ENCODE measurements at places on chromosomes 12 and 14.

GRCh38 chr12:113058553-113058952 is 2.0 kb downstream of the DTX1 start:
- no peak for DNase-seq

- DNase-seq, result peak; percentile 65
Measured at GRCh38 chr14:77141214-77142004, at the start of gene ZDHHC22. Gene ZDHHC22, minus strand, starts transcription at chr14:77141791. Its CDS starts 2,053 bp downstream, at chr14:77139738.

DNA sequence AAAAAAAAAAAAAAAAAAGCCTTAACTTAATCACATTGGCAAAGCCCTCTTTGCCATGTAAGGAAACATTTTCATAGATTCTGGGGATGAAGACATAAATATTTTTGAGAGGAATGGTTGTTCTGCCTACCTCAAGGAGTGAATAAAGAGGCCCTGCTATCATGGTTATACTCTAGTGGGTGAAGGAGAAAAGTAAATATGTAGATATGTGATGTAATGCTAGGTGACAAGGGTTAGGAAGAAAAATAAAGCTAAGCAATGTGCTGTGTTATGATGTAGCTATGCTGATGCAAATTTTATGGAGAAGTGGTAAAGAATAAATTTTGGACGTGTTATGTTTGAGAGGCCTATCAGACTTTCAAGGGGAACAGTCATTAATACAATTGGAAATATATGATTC is 80.1 kb upstream of the DUSP6 start:
- DNase-seq, result no peak

DNA sequence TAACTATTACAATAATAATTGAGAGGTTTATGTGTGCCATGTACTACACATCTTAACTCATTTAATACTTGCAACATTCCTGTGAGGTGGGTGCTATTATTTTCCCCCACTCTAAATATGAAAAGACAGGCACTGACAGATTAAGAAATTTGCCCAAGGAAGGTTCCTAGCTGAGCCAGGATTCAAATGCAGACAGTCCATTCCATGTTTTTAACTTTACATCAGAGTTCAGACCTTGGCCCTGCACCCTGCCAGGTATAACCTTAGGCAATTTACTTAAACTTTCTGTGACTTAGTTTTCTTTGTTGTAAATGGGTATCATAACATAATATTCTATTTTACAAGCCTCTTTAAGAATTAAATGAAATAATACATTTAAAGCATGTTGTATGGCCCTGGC is 26.6 kb downstream of the RDH12 start:
- no peak for DNase-seq

DNA sequence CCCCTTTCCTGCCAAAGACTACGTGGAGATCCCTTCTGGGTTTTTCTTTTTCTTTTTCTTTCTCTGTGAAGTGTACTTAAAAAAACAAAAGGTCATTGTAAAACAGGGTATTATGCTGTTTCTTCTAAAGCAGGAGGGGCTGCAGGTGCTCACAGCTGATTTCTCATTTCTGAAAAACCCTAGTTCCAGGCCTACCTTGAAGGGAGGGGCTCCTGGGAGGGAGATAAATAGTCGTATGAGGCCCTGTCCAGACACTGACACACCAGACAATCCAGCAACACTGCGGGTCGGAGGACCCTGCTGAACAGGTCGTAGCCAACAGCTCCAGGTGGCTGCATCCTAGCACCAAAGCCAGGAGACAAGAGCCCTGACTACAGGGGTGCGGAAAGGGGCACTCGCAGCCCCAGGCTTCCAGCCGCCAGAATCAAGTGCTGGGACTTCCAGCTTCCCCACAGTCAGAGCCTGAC is 41.1 kb downstream of the PSMA6 start:
- DNase-seq, result no peak

GRCh38 chr12:97394657-97395056 is 67.9 kb upstream of the RMST start:
- DNase-seq, result no peak

DNA sequence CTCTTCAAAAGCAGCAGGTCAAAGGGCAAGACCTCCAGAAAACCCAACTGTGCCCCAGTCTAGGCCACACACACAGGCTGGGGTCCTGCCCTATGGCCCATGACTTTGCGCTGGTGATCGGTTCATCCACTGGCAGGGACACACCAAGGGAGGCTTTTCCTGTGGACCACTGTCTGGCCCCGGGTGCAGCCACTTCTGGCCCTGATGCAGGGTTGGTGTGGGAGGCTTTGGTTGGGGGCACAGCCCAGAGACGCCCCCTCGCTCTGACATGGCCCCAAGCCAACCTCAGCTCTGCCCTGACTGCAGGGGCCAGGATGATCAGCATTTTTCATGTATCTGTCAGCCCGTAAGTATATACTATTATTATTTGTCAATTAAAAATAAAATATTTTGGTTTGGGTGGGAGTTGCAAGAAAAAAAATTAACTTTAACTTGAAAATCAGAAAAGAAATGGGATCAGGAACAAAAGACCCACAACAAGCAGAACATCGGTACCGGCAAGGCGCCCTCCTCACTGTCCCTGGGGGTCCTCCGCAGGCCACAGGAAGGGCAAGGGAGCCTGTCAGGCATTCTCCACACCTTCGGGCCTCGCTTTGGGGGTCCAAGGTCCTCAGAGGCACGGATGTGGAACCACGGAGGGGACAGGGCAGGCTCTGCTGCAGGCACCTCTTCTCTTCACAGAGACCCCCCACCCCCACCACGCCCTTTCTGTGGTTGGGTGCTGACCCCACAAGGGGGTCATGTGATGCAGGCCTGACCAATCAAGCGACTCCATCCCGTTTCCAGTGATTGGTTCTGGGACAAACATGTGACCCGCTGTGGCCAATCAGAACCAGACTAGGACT is 181.5 kb upstream of the SFSWAP start:
- no peak for DNase-seq

DNA sequence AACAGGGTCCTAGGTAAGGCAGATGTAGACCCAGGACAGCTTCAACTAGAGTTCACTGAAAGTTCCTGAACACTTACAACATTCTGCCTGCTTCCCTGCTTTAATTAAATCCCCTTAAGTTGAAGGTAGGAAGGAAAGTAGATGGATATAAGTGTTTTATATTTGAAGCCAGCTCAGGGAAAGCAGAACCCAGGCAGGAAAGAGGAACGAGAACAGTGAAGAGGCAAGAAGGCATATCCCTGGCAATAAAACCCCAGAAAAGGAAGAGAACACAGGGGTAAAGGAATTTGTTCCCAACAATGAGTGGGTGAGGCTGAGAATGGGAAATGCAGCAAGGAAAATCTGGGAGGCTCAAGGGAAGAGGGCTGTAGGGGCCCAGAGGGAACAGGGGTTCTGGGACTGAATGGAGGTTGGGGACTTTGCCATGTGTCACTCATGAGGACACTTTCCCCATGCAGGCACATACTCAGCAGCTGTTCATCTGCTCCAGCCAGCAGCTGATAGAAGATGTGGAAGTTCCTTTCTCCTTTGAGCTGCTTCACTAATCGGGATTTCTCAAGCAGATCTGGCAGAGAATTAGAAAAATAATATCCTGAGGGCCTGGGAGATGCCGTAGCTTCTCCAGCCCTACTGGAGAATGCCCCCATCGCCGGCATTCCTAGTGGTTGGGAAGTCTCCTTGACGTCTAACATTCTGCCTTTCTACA is 3.7 kb downstream of the MYO1A start:
- no peak for DNase-seq

- no peak for DNase-seq
Measured at GRCh38 chr14:68718023-68718990, 74.6 kb downstream of the ZFP36L1 start.

- DNase-seq, result no peak
Measured at GRCh38 chr14:50397390-50398188, 908 bp upstream of the CDKL1 start.

DNA sequence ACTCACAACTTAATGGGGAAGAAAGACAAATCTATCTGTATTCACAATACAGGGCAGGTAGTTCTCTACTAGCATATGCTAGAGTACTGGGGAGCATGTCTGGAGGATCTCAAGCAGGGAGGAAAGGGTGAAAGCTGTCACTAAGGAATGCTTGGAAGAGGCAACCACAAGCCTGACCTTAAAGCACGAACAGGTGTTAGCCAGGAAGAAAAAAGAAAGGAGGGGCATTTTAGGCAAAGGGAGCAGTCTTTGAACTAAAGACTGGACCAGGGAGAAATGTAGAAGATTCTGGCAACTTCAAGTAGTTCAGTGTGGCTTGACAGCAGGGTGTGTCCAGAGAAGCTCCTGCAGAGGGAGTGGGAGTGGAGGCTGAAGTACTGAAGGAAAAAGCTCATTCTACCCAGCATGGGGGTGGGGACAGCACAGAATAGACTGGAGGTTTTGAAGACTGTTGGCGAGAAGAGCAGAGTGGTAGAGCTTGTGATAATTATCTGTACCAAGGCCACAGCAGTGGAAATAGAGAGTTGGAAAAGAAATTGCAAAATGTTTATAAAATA is 50.9 kb downstream of the AP5M1 start:
- no peak for DNase-seq

DNA sequence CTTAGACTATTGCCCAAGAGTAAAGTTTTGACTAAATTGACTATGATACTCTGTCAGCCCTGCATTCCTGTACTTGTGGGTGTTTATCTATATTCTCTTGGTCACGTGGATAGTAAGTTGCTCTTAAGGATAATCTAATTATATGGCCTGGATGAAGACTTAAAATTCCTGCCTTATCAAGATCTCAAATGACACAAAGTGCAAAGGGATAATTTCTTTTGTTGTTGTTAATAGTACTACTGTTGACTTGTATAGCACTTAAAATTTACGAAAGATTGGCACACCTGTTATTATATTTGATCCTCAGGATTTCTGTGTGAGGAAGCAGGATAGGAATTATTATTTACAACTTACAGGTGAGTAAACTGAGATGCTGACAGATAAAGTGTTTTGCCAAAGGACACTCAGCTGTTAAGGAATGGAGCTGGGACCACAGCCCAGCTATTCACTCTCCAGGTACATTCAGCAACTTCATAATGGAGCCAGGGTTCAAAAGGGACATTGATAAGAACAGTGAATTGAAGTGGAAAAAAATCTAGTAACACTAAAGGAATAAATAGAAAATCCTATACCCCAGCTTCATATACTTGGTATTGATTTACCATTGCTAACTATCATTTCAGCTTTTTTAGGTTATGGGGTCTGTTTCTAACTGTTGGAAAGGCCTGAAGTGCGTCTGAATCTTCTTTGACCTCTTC is 53.4 kb upstream of the EVL start:
- no peak for DNase-seq

DNA sequence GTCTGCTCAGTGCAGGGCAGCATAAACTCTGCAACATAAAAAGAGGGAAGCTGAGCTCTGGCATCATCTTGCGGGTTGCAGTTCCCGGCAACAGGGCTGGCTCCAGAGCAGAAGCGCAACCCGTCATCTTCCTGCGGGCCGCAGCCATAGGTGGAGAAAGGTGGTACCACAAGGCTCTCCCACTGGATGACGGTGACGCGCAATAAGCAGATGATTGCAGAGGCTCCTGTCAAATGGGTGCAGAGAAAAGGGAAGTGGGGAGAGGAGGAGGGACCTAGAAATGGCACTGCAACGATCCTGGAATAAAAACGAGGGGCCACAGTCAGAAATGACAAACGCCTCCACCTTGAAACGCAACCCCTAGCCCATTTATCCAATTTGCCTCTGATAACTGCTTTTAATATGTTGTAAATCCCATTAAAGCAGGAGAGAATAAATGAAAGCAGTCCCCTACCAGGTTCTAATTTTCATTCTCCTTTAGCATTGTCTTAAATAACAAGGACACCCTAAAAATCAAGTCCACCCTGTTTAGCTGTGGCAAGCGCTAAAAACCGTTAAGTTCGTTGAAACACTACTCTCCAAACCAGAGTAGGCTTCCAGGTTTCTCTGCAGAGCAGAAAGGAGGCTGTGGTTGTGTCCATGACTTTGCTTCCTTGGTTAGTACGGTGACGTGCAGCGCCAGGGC is 30.9 kb upstream of the TUBA1C start:
- DNase-seq, result peak; percentile 74

DNA sequence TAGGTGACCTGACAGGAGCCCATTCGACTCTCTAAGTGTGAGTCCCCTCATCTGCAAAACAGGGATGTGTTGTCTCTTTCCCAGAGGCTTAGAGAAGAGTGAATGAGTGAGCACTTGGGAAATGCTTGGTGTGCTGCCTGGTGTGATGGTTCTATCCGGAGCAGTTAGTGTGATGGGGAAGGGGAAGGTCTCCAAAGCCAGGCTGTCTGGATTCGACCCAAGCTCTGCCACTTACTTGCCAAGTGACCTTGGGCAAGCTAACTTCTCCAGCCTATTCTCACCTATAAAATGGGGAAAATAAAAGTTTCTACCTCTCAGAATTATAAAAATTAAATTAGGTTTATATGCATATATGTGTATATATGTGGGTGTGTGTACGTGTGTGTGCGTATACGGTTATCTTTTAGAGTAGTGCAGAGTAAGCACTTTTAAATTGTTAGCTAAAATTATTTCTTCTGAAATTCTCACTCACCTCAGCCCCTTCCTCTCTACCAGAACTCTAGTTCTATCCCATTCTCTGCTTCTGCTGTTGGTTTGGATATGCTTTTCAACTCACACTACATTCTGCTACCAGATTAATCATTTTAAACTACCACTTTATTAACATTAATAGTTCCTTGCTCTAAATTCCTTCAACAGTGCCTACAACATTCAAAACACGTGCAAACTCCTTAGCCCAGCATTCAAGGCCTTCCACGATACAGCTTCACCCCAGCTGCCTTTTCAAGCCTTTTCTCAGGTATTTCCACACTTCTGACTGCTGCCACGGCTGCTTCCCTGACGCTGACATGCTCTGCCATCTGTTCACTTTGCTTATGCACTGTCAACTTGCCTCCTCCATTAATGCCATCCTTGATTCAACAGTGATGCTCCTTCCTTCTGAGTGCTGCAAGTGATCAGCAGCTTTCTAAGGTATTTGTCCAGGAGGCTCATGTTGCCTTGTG is 55.3 kb downstream of the DICER1 start:
- DNase-seq, result no peak

GRCh38 chr14:51548187-51548586 is 103.5 kb upstream of the FRMD6 start:
- no peak for DNase-seq

GRCh38 chr12:75135026-75135425 is 74.6 kb downstream of the KCNC2 start:
- DNase-seq, result no peak

DNA sequence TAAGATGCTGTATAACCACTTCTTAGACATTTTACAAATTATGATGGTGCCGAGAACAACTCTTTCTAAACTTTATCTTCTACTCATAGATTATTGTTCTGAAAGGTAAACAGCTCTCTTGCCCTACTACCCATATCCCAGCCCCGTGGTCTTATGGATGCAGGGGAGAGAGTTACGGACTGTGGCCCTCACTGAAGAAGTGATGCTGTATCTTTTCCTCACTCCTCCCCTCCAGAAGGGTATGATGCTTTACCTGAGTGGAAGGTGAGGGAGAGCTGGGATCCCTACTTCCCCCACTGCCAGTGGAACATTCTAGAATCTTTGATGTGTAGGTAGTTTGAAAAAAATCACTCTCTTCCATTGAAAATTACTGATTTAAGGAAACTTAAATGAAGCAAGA is 3.5 kb downstream of the TSHR start:
- DNase-seq, result no peak

- no peak for DNase-seq
Measured at GRCh38 chr12:6852651-6853354, 853 bp downstream of the USP5 start.

GRCh38 chr14:101589486-101590015 is 28.3 kb downstream of the DIO3 start:
- DNase-seq, result peak; percentile 27

- no peak for DNase-seq
Measured at GRCh38 chr14:36340276-36340890, 19.9 kb upstream of the MBIP start.
